WERI-Rb-1 (cell line): ENCODE measurements at places on chromosomes 11 and 22.

DNA sequence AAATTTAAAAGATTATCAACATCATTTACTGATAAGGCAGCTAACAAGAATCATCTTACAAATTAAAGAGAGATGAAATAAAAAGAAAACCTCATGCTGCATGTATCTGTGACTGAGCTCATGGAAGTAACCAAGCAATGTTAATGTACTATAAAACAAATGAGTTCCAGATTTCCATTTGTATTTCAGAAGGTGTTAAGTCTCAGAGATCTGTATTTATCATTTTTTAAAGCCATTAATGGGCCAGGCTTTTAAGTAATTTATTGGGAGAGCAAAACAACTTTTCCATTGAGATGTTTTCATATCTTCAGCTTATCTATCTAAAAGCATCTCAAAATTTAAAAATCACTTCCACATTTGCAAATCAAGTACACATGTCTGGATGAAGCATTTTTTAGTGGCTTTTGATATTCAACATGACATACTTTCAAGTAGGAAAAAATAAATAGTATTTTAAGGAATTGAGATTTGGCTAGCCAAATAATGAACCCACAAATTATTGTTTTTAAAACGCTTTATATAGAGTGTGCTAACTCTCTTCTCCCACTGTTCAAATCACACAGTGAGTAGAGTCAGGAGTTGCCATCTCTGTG is 17.9 kb upstream of the BBOX1 start:
- DNase-seq: no peak

GRCh38 chr22:37301144-37301830 is 19.0 kb downstream of the CYTH4 start:
- no peak for DNase-seq

DNA sequence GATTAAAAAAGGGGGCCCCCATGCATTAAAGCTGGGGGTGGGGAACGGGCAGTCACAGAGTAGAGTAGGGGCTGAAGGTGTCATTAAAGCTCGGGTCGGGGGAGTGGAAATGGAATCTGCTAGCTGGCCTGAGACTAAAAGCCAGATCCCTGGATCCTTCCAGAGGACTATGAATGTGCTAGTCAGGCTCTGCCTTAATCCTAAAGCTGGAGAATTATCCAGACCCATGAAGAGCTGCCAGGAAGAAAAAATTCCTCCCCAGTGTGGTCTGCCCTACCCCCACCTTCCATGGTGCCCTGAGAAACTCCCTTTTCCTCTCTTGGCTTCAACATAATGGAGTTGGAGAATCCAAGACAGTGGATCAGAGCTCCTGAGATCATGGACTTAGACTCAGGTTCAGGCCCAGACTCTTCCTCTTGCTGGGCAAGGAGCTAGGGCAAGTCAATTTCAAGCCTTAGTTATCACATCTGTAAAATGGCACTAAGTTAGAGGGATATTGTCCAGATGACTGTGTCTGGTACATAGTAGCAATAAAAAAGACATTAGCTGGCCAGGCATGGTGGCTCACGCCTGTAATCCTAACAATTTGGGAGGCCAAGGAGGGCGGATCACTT is 24.0 kb upstream of the SMTN start:
- no peak for DNase-seq

GRCh38 chr11:94844031-94844430 is 75.9 kb downstream of the AMOTL1 start:
- no peak for DNase-seq

GRCh38 chr11:115060840-115061239 is 382.5 kb downstream of the NXPE2 start:
- DNase-seq: no peak

DNA sequence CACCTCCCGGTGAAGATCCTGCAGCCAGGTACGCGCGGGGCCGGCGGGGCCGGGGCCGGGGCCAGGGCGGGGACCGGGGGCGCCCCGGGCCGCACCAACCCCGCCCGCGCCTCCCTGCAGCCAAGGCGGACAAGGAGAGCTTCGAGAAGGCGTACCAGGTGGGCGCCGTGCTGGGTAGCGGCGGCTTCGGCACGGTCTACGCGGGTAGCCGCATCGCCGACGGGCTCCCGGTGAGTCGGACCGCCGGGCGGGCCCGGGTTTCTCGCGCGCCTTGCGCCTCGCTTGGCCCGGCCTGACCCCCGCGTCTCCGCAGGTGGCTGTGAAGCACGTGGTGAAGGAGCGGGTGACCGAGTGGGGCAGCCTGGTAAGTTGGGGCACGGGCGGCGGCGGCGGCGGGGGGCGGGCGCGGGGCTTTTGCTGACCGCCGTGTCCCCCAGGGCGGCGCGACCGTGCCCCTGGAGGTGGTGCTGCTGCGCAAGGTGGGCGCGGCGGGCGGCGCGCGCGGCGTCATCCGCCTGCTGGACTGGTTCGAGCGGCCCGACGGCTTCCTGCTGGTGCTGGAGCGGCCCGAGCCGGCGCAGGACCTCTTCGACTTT is 531 bp downstream of the PIM3 start:
- DNase-seq: peak; percentile 46

GRCh38 chr11:134254433-134255183 is 1.2 kb downstream of the ACAD8 start:
- DNase-seq: no peak

DNA sequence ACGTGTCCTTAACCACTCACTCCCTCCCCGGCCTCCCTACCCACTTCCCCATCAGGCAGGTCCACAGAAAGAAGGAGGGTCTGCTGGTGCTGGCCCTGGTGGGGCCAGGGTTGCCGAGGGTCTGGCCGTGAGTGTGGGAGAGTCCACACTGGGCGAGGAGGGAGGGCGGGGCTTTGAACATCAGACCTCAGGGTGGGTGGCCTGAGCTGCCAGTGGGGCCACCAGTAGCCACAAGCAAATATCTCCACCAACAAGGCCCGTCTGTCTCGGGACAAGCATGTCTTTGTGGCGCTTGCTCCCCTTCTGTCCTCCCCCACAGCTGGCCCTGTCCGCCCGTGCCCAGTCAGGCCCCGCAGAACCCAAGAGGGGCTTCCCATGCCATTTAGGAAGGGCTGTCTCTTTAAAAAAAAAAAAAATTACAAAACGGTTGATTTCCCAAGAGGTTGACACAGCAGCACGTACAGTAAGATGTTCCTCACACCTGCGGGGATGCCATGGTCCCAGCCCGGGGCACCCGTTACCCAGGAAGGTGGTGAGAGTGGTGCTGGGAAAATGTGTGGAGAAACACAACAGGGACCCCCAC is 17.7 kb upstream of the TALDO1 start:
- DNase-seq: no peak
